ENCODE measurements at places on chromosomes 1 and 21. TPM values are rescaled to one million over a fixed set of nuclear protein-coding genes. Genes with fewer than 3 reads are reported as not detected.

GRCh38 chr1:108502624-108503023 is 52.5 kb downstream of the NBPF6 start:
- no peaks in the 10 kb centered on the region for H3K4me1 ChIP-seq
- no peak for DNase-seq

The IFNGR2 gene
- total RNA-seq = 21.0 TPM

- H3K4me3 ChIP-seq = no peak overlapping the region
- no peaks in the 10 kb centered on the region for H3K27me3 ChIP-seq
- DNase-seq = no peak
- peaks cover 11% of the 10 kb centered on the region for H3K36me3 ChIP-seq
Observed at GRCh38 chr1:3790952-3791351, 5.3 kb downstream of the LRRC47 start.

GRCh38 chr1:18246543-18246942 is 138.9 kb downstream of the IGSF21 start:
- H3K27me3 ChIP-seq = no peaks in the 10 kb centered on the region
- DNase-seq = no peak
- no peak overlapping the region for H3K4me3 ChIP-seq
- no peaks in the 10 kb centered on the region for H3K36me3 ChIP-seq

GRCh38 chr1:202850593-202851362 is 38.2 kb downstream of the RABIF start:
- H3K4me1 ChIP-seq = peaks cover 8% of the 10 kb centered on the region
- H3K4me3 ChIP-seq = no peak overlapping the region
- no peak for DNase-seq
- no peak overlapping the region for H3K27ac ChIP-seq

DNA sequence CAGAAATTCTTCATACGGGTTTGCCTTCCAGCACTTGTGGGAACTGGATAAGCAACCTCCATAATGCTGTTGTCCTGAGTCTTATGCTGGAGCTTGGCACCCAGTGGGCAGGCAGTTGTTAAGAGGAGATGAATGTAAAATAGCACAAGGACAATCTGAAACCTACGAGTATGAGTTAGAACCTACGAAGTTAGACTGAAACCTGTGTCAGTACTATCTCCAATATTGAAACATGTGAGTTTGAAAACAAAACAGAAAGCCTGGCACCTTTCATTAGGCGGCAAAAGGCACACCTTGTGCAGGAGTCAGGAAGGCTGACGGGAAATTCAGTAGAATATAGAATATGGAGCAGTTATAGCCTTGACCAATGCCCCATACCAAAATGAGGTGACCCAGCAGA is 489.7 kb upstream of the RGS18 start:
- no peak overlapping the region for H3K4me3 ChIP-seq
- DNase-seq = no peak
- H3K4me1 ChIP-seq = no peaks in the 10 kb centered on the region
- H3K27ac ChIP-seq = no peak overlapping the region
- no peaks in the 10 kb centered on the region for H3K27me3 ChIP-seq
- H3K36me3 ChIP-seq = no peaks in the 10 kb centered on the region

The LINGO4 gene
- total RNA-seq = 0.13 TPM

DNA sequence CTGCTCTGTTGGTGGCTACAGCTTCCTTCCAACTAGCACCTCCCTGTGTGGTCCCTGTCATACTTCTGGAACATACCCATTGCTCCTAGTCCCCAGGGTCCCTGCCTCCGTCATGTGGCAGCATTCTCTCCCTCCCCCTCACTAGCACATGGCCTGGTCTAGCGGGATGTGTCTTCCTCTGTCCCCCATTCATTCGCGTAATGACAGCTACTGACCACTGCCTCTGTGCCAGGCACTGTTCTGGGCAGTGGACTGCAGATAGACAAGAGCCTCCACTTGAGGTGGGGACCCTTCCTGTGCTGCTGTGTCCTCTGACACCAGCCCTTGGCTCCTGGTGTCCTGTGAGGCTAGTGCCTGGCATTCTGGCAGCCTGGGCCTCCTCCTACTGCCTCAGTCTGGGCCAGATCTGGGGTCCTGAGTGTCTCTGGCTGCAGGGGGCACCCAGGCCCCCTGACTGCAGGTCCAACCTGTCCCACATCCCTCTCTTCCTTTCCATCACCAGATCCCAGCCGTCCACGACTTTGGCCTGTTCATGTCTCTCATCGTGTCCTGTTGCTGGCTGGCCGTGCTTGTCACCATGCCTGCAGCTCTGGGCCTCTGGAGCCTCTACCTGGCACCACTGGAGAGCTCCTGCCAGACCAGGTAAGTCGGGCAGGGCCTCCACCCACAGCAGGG is 38.1 kb downstream of the DISP3 start:
- no peaks in the 10 kb centered on the region for H3K27me3 ChIP-seq
- H3K4me3 ChIP-seq = no peak overlapping the region
- no peaks in the 10 kb centered on the region for H3K36me3 ChIP-seq
- no peak overlapping the region for H3K27ac ChIP-seq

The SMIM1 gene
- 3.8 TPM for total RNA-seq
